Cardiac muscle cell (in vitro differentiated cells and primary cell): ENCODE measurements at places on chromosomes 3 and 15. TPM values are rescaled to one million over a fixed set of nuclear protein-coding genes. Genes with fewer than 3 reads are reported as not detected.

The PAQR9 gene
- 0.18 and 1.0 TPM in 2 replicates for total RNA-seq

The USP13 gene
- 28.6 and 30.6 TPM in 2 replicates for total RNA-seq

The SLC22A14 gene
- 0.07 and 0.12 TPM in 2 replicates for total RNA-seq

The MOBP gene
- total RNA-seq = not detected in 2 replicates

The SLC7A14 gene
- not detected in 2 replicates for total RNA-seq

The TRIM42 gene
- not detected in 2 replicates for total RNA-seq

The C3orf80 gene
- total RNA-seq = 3.6 and 4.1 TPM in 2 replicates

GRCh38 chr15:98076021-98076816, 115.7 kb downstream of the ARRDC4 start:
- DNase-seq = peak; percentile 57
- H3K27ac ChIP-seq = peak overlapping the region; percentile 41
- H3K27me3 ChIP-seq = no peaks in the 10 kb centered on the region
- peaks cover 17% of the 10 kb centered on the region for H3K4me1 ChIP-seq
- H3K4me3 ChIP-seq = no peak overlapping the region

- H3K4me3 ChIP-seq = no peak overlapping the region
- H3K36me3 ChIP-seq = no peaks in the 10 kb centered on the region
- no peak for DNase-seq
Observed at GRCh38 chr3:38586546-38587520, 62.7 kb downstream of the SCN5A start.

GRCh38 chr3:136909187-136909586, 47.2 kb downstream of the NCK1 start:
- H3K4me1 ChIP-seq = no peaks in the 10 kb centered on the region
- H3K27ac ChIP-seq = no peak overlapping the region
- no peaks in the 10 kb centered on the region for H3K36me3 ChIP-seq
- no peaks in the 10 kb centered on the region for H3K27me3 ChIP-seq
- H3K4me3 ChIP-seq = no peak overlapping the region

DNA sequence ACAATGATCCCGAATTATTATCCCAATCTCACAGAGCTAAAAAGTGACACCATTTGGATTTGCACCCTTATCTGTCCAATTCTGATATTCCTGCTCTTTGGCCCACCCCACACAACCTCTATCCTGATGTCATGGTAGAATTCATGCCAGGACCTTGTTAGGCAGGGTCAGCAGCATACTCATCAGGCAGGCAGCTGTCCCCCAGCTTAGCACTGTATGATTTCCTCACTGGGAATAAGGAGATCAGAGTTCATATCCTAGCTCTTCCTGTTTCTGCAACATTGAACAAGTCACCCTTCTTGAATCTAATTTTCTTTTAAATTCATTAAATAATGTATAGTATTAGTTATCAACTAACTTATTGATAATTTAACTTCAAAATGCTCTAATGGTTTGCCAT, 12.0 kb upstream of the C3orf80 start:
- H3K4me3 ChIP-seq = no peak overlapping the region
- H3K4me1 ChIP-seq = no peaks in the 10 kb centered on the region
- H3K27ac ChIP-seq = no peak overlapping the region
- H3K36me3 ChIP-seq = no peaks in the 10 kb centered on the region

GRCh38 chr3:119025171-119025795, 9.4 kb downstream of the IGSF11 start:
- no peaks in the 10 kb centered on the region for H3K27me3 ChIP-seq
- no peak overlapping the region for H3K4me3 ChIP-seq
- no peak for DNase-seq

DNA sequence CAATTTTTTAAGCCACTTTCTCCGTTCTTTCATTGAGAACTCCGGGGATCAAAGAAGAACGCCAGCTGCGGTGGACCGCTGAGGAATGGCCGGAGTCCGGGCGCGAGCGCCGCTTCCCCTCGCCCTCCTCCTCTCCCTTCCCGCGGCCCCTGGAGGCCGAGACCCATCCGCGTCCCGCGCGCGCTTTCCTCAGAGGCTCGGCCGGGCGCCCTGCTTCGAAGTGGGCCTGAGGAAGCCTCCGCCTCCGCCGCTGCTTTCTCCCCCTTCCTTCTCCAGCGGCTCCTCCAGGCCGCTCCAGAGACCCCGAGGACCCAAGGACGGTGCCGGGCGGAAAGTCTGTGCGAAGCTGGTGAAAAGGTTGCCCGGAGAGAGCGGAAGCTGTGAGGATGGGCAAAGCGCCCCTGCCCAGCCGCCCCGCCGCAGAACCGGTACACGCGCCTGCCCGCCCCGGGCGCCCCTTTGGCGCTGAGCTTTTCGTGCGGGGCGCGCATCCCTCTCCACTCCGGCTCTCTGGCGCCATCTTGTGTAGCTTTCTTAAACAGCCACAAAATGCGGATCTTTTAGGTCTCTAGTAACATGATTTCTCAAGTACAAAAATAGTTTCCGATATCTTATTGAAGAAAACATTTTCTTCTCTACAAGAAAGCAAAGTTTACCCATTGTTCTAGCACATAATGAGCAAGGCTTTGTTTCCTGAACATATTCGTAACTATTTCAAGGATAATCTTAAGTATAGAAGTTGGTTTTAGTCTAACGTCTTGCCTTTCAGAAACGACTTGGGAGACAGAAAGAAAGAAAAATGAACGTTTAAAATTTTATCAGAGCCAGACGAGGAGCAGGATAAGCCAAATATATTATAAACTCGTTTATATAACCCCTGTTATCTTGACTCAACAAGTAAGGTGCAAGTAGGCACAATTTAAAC, 59.2 kb upstream of the FAM174B start:
- H3K27ac ChIP-seq = peak overlapping the region; percentile 24
- DNase-seq = peak; percentile 84
- H3K4me1 ChIP-seq = no peaks in the 10 kb centered on the region
- no peaks in the 10 kb centered on the region for H3K36me3 ChIP-seq
- peak overlapping the region; percentile 59 for H3K4me3 ChIP-seq

GRCh38 chr3:4409415-4409814, 57.7 kb downstream of the SUMF1 start:
- H3K27ac ChIP-seq = no peak overlapping the region
- DNase-seq = no peak
- H3K27me3 ChIP-seq = no peaks in the 10 kb centered on the region
- no peaks in the 10 kb centered on the region for H3K4me1 ChIP-seq
- H3K4me3 ChIP-seq = no peak overlapping the region

- no peaks in the 10 kb centered on the region for H3K27me3 ChIP-seq
- H3K4me3 ChIP-seq = no peak overlapping the region
- no peaks in the 10 kb centered on the region for H3K36me3 ChIP-seq
- peak; percentile 26 for DNase-seq
- no peak overlapping the region for H3K27ac ChIP-seq
Observed at GRCh38 chr3:162224746-162225145, 728.1 kb downstream of the OTOL1 start.

GRCh38 chr3:61601831-61602230, 40.5 kb downstream of the PTPRG start:
- H3K36me3 ChIP-seq = no peaks in the 10 kb centered on the region
- H3K4me3 ChIP-seq = no peak overlapping the region
- peak overlapping the region; percentile 70 for H3K27ac ChIP-seq
- peaks cover 13% of the 10 kb centered on the region for H3K4me1 ChIP-seq
- H3K27me3 ChIP-seq = no peaks in the 10 kb centered on the region
- peak; percentile 65 for DNase-seq

- H3K27ac ChIP-seq = no peak overlapping the region
- H3K27me3 ChIP-seq = no peaks in the 10 kb centered on the region
- no peak overlapping the region for H3K4me3 ChIP-seq
- H3K4me1 ChIP-seq = no peaks in the 10 kb centered on the region
Observed at GRCh38 chr3:133595341-133595740, 21.9 kb downstream of the CDV3 start.

DNA sequence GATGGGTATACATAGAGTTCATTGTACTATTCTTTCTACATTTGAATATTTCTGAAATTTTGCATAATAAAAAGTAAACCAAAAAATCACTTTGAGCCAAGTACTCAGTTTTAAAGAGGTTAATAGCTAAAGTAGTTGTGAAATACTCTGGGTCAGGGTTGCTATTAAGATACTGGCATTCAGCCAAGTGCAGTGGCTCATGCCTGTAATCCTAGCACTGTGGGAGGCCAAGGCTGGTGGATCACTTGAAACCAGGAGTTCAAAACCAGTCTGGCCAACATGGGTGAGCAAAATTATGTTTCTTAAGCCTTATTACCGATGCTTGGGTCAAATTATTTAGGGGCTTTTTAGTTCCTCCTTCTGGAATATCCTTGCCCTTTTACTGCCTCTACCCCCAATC, 122.0 kb upstream of the MELTF start:
- peak; percentile 43 for DNase-seq
- no peaks in the 10 kb centered on the region for H3K27me3 ChIP-seq
- no peak overlapping the region for H3K4me3 ChIP-seq
- no peaks in the 10 kb centered on the region for H3K4me1 ChIP-seq

DNA sequence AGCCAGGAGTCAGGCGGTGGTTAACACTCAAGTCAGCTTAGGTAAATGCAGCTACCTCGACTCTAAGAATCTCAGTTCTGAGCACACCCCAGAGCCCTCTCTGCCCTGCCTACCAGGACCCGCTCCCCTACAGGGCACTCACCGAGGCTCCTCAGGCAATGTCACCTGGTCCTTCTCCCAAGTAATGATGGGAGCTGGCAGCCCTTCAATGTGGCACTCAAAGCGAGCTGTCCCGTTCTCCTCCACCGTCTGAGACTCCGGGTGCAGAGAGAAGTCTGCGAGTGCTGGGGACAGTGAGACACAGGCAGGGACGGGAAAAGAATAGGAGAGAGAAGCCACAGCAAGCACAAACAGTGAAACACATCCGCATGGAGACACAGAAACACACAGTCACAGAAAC, 12.7 kb downstream of the IGDCC4 start:
- DNase-seq = no peak
- peaks cover 9% of the 10 kb centered on the region for H3K4me1 ChIP-seq
- no peaks in the 10 kb centered on the region for H3K36me3 ChIP-seq
- no peak overlapping the region for H3K4me3 ChIP-seq
